Stimulated activated CD8-positive, alpha-beta memory T cell treated with anti-CD3 and anti-CD28 coated beads, Interleukin-15, amount 100 ng/mL, for 24 hours (primary cell): ENCODE measurements at places on chromosomes 4 and X.

DNA sequence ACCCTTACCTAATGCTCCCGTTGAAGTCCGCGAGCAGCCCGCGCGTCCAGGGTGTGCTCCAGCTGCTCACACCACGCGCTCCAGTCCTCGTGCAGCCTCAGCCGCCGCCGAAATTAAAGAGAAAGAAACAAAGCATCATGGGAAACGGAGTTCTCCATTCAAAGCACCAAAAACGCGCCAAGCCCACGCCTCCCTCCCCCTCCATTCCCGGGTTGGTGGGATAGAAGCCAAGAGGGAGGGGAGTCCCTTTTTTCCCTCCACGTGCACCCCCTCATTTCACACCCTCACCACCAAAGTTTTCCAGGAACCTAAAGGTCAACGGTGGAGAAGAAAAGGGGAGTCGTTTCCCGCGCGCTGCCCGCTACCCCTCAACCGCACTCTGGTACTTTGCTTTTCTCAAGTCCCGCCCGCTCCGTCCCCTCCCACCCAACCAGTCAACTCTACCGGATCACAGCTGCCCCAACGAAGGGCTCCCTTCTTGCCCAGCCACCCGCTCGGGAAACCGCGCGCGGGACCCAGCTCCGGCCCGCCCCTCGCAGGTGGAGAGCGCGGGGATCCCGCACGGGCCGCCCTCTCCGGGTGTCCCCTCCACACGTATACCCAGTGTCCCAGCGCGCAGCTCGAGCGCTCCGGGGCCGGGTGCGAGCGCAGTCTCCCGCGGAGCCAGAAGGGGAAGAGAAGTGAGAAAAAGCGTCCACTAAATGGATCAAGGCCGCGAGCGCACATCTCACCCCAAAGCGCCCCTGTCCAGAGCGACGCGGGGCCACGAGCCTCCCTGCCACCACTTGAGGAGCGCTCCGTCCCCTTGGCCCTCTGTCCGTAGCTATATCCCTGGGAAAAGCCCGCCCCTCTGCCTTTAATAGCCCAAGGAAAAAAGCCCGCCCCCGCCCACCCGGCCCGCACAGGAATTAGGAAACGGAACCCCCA, 65.1 kb upstream of the CCDC160 start:
- no peak for DNase-seq

DNA sequence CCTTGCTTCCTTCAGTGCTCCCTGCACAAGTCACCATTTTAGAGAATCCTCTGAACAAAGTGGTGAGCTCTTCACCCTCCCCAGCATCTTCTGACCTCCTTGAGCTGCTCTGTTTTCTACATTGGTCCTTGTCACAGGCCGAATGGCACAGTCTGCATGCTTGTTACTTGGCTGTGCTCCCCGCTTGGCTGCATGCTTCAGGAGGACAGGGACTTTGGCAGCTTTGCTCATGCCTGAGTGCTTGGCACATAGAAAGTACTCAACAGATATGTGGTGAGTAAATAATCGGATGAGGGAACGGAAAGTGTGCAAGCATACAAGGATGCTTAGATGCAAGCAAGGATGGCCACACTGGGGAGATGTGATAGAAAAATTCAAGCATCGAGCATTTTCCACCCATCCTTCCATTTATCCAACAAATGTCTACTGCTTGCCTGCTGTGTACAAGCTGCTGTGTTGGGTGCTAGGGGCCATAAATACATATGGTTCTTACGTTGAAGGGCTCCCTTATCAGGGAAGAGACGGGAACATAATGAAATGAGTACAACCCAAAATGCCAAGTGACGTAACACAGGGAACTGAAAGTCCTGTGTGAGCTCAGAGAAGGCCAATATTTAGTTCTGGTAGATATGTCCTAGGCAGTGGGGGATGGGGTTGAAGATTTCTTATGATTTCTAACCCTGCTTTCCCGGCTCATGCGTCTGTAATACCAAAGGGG, 31.2 kb downstream of the SLC2A9 start:
- no peak for DNase-seq

GRCh38 chr4:4227510-4228355, 1.0 kb upstream of the OTOP1 start:
- no peak for DNase-seq

GRCh38 chrX:1165535-1166196, 46.8 kb downstream of the CRLF2 start:
- no peak for DNase-seq

DNA sequence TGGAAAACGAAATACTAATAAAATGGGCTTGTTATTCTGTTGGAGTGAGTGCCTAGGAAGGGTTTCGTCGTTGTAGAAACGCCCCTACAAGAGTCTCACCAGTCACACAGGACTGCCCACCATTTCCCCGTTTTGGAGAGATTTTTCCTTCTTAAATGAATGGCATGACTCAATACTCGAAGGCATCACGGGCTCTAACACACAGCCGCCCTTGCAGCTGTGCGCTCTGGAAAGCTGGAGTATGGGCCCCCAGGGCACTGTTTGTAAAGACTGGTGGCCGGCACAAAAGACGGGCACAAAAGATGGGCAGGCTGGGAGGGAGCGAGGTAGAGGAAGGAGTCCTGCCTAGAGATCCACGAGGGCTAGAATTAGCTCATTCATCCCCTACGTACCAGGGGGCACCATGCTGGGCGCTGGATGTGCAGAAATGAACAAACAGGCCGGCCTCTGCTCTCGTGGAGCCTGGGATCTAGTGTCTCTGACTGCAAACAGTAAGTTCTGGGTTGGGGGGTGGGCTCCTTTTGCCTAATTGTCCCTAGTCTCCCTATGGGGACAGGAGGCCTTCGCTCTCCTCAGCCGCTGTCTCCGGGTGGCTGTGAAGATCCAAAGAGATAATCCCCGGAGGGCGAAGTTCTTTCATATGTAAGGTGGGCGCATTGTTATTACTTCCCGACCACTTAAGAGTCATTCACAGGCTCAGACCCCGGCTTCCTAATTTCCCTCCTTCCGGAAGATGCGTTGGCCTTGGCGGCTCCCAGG, 1.0 kb upstream of the SFRP2 start:
- DNase-seq, result no peak

DNA sequence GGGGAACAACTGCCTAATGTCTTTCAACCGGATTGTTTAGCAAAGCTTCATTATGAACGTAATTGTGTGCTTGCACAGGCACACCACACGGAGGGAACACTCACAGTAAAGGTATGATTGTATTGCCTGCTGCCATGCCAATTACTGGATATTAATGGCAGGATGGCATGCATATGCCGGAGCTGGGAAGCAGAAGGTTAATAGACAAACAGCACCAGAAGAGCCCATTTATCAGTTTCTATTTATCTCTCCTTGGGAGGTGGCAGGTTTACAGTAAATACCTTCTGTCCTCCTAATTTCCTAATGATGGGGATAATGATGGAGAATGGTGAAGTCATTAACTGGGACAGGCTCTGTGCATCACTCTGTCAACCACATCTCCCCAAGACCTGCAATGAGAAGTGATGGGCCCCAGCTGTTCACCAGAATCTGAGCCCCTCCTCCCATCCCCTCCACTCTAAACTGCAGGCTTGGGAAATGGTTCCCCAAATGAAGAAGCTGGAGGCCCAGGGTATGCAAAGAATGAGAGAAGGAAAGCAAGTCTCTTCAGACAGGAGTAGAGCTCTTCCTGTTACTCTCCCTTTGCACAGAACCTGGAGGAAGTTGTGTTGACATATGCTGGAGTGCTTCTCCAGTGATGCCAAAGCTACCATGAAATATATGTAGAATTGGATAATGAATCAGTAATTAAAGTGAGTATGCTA, 160.8 kb downstream of the NAA11 start:
- DNase-seq, result no peak

GRCh38 chrX:42546800-42547199, 231.2 kb downstream of the PPP1R2C start:
- DNase-seq, result no peak

DNA sequence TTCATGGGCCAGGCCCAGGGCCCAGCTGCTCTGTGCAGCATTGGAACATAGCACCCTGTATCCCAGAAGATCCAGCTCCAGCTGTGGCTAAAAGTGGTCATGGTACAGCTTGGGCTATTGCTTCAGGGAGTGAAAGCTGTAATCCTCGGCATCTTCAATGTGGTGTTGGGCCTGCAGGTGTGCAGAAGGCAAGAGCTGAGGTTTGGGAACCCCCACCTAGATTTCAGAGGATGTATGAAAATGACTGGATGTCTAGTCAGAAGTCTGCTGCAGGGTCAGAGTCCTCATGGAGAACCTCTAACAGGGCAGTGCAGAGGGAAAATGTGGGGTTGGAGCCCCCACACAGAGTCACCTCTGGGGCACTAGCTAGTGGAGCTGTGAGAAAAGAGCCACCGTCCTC, 341.7 kb downstream of the PPP3CA start:
- no peak for DNase-seq

DNA sequence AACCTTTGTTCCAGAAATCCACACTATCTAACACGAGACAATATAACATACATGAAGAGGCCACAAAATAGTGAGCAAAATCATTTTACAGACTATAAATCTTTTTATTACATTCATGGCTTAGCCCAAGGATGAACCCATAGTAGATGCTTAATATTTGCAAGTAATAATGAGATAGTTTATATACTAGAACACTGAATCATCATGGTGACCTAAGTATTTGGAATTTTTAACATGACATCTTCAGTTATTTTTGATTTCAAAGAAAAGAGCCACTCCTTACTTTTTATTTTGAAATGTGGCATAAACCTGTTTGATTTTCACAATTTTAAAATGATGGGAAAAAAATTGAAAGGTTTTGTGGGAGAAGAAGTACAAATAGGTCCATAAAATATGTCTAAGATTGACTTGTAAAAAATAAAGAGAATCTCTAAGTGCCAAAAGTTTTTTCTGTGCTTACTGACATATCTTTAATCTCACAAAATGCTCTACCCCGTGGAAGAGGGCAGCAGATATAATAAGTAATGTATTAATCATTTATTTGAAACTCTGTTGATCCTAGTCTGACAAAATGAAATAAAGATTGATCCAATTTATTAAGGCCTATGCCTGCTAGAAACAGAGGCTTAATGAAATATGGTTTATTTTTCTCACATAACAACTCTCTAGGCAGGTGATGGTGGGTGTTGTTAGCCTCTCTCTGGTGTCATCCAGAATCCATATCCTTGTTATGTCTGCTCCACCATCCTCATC, 224.5 kb upstream of the CENPE start:
- no peak for DNase-seq

DNA sequence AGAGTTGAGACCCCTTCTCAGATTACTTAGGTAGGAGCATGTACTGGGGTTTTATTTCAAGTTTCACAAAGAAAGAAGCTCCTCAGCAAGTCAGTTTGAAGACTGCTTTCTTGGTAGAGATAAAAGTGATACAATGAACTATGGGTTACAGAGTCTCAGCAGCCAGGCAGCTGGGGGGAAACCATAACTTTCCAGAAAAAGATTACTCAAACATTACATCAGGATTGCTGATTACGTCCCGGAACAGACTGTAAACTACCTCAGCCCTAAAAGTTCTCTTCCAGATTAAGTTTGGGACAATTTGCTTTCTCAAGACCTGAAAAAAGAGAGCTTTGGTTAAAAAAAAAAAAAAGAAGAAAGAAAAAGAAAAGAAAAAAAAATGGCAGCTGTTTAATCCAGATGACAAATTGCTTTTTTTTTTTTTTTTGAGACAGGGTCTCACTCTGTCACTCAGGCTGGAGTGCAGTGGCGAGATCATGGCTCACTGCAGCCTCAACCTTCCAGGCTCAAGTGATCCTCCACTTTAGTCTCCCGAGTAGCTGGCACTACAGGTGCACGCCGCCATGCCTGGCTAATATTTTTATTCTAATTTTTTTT, 16.6 kb downstream of the SAT1 start:
- no peak for DNase-seq

- no peak for DNase-seq
Observed at GRCh38 chr4:181140037-181140603, 1103.1 kb upstream of the TENM3 start.

GRCh38 chr4:129561886-129562671, 466.1 kb downstream of the C4orf33 start:
- DNase-seq, result no peak

DNA sequence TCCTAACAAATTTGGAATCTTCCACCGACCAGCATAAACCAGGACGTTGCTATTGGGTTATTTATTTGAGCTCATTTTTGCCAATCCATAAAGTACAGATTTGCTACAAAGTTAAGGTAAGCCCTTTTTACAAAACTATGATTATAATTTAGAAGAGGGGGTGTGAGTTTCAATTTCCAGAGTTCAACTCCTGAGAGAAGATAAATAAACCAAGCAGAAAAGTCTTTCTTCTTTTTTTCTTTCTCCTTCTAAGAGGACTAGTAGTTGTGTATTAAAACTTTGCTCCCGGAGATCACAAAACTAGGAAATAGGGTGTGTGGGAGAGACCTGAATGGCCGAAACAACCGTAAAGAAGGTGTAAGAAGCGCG, 2.6 kb downstream of the PITX2 start:
- no peak for DNase-seq

- no peak for DNase-seq
Observed at GRCh38 chr4:143347484-143348111, 10.9 kb downstream of the GAB1 start.

GRCh38 chrX:38626296-38626695, 65.0 kb downstream of the TSPAN7 start:
- no peak for DNase-seq

- no peak for DNase-seq
Observed at GRCh38 chr4:23952258-23952657, 62.4 kb upstream of the PPARGC1A start.

DNA sequence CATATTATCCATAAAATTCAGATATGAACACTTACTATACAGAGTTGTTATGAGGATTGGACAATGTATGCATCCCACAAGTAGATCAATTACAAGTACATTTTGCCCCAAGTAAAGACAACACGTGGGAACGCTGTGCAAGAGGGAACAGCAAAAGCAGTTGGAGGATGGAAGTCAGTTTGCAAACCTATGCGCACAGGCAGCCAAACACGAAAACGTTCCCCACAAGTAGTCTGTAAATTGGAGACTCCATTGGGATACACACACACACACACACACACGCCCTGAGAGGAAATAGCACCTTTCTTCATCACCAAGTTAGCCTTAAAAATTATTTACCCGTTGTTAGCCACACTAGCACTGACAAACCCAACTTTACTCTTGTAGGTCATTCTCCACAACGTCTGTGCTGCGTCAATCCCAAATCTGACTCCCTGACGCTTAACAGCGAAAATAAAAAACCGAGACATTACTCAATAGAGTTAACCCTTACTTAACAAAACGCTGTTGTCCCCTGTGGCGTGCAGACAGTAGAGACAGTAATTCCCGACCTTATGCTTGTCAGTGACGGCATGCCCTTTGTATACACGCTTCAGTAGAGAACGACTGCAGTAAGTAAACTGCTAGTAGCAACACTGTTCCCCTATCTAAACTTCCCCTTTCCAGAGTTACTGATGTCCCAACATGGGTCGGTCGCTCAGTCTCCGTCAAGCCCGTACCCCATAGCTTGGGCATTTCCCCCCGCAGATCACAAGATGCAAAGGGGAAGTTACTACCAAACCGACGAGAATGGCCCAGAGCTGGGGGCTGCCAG, 730 bp downstream of the MANBA start:
- no peak for DNase-seq

- DNase-seq, result no peak
Observed at GRCh38 chrX:81957900-81958545, 756.1 kb downstream of the SH3BGRL start.

DNA sequence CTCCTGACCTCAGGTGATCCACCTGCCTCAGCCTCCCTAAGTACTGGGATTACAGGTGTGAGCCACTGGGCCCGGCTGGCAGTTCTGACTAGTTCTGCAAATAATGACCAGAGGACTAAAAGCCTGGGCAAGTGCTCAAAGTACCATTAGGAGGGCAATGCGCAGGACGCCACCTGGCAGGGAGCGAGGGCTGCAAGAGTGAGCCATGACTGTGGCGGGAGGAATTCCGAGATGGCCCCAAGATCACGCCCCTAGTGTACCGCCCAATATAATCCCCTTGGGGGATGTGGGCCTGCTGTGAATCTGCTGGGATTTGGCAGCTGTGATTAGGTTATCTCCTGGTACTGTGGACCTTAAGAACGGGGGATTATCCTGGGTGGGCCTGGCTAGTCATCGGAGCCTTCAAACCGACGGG, 26.2 kb upstream of the GPR78 start:
- DNase-seq, result no peak
